ENCODE measurements at places on chromosomes 12 and 14. TPM values are rescaled to one million over a fixed set of nuclear protein-coding genes. Genes with fewer than 3 reads are reported as not detected.

DNA sequence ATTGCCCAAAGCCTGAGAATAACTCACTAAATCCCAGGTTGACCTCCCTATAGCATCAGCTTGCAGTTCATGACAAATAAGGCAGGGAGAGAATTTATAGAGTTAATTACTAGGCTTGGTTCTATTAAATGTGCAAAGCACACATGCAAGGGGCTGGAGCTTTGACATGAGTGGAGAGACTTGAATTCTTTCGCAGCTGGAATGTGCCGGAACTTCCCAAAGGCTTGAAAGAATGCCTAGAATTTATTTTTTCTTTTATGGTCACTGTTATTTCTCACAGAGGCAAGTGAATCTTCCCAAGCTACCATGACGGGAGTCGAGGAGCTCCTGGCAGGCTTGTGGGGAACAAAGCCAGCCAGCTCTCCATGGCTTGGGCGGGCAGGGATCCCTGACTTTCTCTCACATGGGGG is 95.5 kb upstream of the USP44 start:
- peaks cover 13% of the 10 kb centered on the region for H3K4me1 ChIP-seq
- peak; percentile 54 for DNase-seq
- H3K4me3 ChIP-seq = no peak overlapping the region

- DNase-seq = no peak
- H3K36me3 ChIP-seq = no peaks in the 10 kb centered on the region
- H3K27me3 ChIP-seq = no peaks in the 10 kb centered on the region
- no peak overlapping the region for H3K27ac ChIP-seq
- no peaks in the 10 kb centered on the region for H3K4me1 ChIP-seq
Measured at GRCh38 chr12:55467836-55468235, 2.1 kb downstream of the OR6C70 start.

GRCh38 chr12:47052274-47052673 is 27.1 kb upstream of the PCED1B start:
- no peak overlapping the region for H3K4me3 ChIP-seq
- DNase-seq = no peak
- H3K27ac ChIP-seq = no peak overlapping the region
- H3K27me3 ChIP-seq = no peaks in the 10 kb centered on the region

GRCh38 chr14:104549536-104550339 is 29.8 kb upstream of the C14orf180 start:
- DNase-seq = no peak
- no peaks in the 10 kb centered on the region for H3K27me3 ChIP-seq
- no peak overlapping the region for H3K27ac ChIP-seq
- H3K4me1 ChIP-seq = no peaks in the 10 kb centered on the region
- no peaks in the 10 kb centered on the region for H3K36me3 ChIP-seq

NKX2-1 gene
- 375 TPM for total RNA-seq
